ENCODE measurements at places on chromosomes 12 and 14. TPM values are rescaled to one million over a fixed set of nuclear protein-coding genes. Genes with fewer than 3 reads are reported as not detected.

DNA sequence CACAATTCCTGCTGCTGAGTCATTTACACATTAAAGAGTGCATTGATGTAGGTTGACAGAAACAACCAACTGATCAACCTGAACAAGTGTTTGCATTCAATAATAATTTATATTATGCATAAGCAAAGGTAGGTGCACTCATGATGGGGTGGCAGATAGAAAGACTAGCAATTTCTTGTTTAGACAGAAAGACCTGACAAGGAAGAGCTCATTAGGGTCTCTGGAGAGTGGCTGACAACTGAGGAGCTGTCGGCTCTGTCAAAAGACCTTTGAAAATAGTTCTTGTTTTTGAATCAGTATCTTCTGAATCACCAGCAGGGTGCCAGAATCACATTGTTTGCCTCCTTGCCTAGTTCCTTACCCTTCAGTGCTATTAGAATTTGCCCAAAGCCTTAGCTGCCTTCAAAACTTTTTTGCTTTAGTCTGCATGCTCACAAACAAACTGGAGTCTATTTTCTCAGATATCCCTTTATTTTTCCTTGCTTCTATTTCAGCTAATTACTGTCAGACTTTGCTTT is 234.7 kb downstream of the BTG1 start:
- peak; percentile 3 for DNase-seq

DNA sequence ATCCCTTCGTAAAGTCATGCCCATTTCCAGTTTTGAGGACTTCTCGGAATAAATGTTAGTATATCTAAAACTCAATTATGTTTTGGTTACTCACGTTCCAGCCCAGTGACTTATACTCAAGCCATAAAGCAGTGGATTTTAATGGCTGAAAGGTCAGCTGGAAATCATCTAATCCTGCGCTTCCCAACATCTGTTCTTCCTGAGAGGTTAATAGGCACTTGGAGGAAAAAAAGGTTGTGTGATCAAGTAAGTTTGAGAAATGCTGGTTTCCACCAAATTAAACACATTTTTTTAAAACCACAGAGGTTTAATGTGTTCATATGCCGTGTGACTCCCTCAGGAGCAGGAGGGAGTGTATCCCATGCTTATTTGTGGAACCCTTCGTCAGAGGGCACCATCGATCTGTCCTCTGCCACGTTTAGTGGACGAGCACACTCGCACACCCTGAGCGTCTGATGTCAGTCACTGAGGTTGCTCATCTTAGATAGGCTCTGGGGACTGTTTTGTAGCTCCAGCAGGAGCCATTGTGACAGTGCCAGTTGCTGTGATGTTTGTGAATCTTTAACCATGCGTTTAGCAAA is 41.4 kb downstream of the FBXL14 start:
- DNase-seq = no peak

GRCh38 chr14:33714527-33715226 is 236.2 kb downstream of the EGLN3 start:
- DNase-seq = no peak

- DNase-seq = peak; percentile 11
These were observed 4.6 kb downstream of the PPM1A start for GRCh38 chr14:60253649-60254048.

DNA sequence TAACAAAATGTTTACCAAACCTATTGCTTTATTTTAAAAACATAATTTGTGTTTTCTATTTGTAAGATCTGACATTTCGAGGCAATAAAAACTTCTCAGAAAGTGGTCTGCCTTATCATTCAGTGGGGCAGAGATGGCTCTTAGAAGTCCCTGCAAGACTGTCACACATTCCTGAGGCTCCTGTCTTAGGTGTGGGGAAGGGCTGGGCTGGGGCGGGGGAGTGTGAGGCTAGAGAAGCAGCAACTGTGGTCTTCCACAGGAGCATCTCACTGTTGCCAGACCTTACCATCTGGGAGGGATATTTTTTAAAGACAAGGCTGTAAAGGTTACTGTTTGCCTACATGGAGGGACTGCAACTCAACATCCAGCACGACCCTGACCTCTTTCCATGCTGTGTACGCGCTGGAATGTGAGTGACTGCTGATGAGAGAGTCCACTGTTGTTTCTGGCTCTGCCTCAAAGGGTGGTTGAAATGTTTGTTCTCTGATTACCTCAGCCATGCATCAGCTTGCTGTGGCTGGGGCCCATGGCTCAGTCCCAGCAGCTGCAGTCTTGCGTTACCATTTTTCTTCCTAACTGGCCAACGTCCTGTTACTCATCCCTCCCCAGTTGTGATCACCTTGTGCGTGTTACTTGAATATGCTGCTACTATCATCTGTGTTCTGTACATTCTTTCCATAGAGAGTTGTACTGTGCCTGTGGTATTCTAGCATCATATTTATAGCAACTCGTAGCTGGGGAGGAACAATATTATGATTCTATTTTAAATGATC is 12.4 kb downstream of the ERG28 start:
- DNase-seq = no peak

DNA sequence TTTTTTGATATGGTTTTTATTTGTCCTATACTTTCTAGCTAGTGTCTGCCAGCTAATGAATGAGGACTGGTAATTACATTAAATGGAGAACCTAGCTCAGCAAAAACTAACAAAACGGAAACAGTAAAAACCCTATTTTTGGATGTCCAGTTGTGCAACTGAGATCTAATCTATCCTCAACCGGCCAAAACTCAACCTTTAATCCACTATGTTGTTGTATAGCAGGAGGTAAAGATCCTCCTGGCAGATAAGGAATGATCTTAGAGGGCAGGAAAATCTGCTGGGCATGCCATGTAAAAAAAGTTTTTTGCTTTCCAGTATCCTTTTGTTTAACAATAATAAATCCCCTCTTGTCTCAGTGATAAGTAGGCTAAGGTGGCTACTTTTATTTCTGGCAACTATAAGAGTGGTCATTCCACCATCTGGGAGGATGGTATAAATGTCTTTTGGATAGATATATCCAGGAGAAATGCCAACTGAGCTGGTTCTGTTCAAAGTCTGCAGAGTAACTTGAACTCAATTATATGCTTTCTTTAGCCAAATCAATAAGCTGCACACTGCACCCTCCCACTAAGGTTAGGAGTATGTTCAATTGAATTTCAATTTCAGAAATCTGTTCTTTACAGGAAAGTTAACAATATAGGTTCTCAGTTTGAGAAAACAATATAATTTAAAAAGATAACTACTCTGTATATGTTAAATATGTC is 40.1 kb downstream of the WASHC3 start:
- no peak for DNase-seq

DNA sequence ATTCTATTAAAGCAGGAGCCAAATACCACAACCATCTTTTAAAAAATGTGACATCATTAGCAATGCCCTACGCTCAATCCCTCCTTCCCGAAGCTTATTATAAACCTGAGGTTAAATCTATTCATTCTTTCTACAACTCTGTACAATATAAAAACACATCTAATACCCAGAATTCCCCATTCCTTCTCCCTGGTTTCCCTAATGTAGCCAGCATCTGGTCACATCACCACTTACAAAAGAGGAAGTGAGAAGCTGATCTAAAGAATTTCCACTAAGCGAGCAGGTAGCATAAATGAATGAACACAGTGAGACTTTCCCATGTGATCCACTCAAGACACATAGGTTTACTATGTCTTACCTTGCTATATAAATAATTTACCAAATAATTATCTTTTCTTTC is 90.4 kb downstream of the LRP6 start:
- no peak for DNase-seq

Gene DPF3
- 0.18 TPM for polyA plus RNA-seq

GRCh38 chr14:45679853-45680252 is 426.9 kb upstream of the MIS18BP1 start:
- no peak for DNase-seq

DNA sequence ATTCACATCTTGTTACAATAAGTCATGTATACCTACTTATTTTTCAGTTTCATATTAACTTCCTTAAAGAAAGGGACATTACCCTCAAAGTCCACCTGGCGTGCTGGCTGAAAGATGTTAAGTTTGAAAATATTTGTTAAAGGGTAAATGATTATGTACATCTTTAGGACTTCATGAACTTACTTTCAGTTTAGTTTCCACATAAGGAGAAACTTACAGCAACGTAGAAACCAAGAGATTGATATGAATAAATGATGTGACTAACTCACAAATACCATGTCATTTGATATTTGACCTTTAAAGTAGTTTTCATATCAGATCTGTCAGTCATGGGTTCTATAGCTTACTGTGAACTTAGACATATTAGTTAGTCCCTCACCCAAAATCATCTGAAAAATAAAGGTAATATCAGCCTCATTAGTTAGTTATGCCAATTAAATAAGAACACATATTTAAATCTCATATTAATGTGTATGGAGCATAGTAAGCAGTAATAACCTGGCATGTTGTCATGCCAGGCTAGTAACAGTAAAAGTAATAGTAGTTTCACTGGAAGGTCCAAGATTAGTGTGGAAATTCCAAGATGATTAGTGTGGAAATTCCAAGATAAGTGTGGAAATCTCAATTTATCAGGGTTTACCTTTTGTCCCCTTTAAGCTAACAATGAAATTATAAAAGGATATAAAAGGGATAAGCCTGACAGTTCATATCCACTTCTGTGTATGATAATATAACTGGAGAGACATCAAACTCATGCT is 1.9 kb upstream of the CLEC2D start:
- no peak for DNase-seq

DNA sequence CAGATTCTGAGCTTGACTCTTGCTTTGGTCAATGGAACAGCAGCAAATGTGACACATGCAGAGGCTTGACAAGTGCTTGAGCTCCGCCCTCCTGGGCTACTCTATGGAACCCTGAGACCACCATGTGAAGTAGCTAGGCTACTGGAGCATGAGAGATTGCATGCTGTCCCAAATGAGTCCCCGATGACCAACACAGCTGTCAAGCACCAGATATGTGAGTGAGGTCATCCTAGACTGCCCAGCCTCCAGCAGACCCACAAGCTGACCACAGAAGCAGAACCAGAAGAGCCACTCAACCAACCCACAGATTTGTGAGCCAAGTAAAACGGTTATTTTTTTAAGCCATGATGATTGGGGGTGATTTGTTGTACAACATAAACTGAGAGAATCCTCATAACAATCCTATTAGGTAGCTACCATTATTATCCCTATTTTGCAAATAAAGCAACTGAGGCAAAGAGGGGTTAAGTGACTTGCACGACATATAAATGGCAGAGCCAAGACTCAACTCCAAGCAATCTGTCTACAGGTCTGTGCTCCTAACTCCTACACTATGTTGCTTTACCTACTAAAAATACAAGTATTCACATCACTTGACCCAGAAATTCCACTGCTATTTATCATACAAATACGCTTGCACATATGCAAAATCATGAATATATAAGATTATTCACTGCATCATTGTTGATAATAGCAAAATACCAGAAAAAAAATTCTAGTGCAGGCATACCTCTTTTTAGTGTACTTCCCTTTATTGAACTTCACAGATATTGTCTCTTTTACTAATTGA is 136.2 kb downstream of the NDUFA12 start:
- no peak for DNase-seq

GRCh38 chr12:86727160-86727559 is 471.0 kb upstream of the MGAT4C start:
- no peak for DNase-seq
